ENCODE measurements at places on chromosomes 4 and X.
A peak's percentile ranks its signal among the peaks of the same experiment; 100 is the strongest.

GRCh38 chrX:119158226-119158625 is 30.6 kb upstream of the KIAA1210 start:
- no peak for DNase-seq

GRCh38 chrX:129522184-129523078 is 859 bp downstream of the SMARCA1 start:
- peak; percentile 80 for DNase-seq

GRCh38 chrX:107658660-107659059 is 30.4 kb downstream of the PRPS1 start:
- no peak for DNase-seq

- DNase-seq, result no peak
Observed at GRCh38 chrX:13309631-13310030, 10.2 kb downstream of the ATXN3L start.

GRCh38 chrX:93594780-93595179 is 78.6 kb downstream of the NAP1L3 start:
- DNase-seq, result no peak

- no peak for DNase-seq
Observed at GRCh38 chrX:22737541-22737940, 262.2 kb upstream of the DDX53 start.

DNA sequence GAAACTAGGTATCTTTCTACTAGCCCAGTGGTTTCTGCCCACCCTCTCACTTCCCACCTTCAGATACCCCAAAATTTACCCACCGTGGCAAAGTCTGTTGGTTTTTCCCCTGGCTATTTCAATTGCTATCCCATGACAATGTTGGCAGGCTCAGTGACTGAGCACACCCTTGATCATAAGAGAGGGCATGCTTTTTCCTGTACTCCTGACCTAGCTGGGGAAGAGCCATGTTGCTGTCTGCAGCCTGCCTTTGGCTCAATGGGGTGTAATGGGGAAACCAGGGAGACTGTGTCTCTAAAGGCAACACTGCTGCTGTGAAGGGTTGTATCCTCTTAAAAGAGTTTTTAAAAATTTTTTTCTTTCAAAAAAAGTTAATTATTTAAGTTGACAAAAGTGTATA is 90.4 kb upstream of the CITED1 start:
- DNase-seq, result no peak

GRCh38 chrX:46573892-46574773 is 568 bp downstream of the CHST7 start:
- peak; percentile 75 for DNase-seq

DNA sequence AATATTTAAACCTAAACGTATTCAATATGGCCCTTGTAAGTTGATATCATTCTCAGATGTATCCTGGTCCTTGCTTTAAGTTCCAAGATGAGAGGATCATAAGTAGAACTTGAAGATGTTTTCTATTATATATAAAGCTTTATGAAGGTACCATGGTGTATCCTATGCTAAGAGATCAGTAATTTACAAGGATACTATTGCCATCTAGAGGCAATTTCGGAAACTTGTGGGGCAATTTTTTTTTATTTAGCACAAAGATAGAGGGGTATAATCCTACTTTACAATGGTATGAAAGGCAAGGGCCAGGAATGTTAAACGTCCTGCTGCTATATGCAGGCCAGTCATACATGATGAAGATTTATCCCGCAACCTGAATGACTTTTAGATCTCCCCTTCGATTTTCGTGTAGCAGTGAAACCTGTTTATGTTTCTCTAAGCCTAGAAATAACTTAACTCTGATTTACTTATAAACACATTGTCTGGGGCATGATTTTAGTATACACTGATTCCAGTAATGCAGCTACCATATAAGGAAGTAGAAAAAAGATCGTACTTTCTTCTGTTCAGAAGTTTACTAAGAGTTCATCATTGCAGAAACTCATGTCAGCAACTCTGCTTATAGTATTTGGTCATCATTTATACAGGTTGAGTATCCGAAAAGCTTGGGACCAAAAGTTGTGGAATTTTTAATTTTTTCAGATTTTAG is 2.6 kb downstream of the SLC25A31 start:
- no peak for DNase-seq

GRCh38 chr4:156962528-156962974 is 9.0 kb downstream of the PDGFC start:
- peak; percentile 91 for DNase-seq

DNA sequence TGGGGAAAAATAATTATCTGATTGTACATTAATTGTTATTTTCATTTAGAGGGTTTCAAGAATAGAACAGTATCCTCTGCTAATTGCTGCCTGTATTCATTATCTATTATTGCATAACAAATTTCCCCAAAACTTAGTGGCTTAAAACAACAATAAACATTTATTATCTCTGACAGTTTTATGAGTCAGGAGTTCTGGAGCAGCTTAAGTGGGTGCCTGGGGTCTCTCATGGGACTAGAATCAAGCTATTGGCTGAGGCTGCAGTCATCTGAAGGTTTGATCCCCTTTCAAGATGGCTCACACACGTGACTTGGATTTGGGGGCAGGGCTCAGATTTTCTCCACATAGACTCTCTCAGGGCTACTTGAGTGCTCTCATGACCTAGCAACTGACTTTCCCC is 98.1 kb upstream of the JADE1 start:
- DNase-seq, result no peak

DNA sequence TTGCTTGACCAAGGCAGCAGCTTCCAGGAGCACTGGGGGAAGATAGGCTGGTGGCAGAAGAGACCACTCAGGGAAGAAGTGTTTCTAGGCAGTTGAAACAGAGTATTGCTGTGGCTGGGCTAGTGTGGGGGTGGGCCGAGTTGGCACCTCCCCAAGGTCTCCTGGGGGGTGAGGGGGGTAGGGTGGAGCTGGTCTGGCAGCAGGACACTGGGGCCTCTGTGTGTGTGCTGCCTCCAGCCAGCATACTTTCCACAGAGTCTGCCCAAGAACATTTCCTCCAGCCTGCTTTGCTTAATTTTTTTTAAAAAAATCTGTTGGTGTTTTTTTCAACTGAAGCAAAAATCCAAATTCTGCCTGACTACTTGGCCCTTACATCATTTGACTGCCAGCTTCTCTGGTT is 4.0 kb downstream of the ITIH6 start:
- no peak for DNase-seq

GRCh38 chrX:1452516-1453394 is at the start of gene ASMTL:
TSS of gene ASMTL (minus strand) at chrX:1452909. CDS start at chrX:1452840, 69 bp downstream.
- peak; percentile 100 for DNase-seq

- DNase-seq, result no peak
Observed at GRCh38 chrX:72735561-72735960, 21.5 kb upstream of the PHKA1 start.

DNA sequence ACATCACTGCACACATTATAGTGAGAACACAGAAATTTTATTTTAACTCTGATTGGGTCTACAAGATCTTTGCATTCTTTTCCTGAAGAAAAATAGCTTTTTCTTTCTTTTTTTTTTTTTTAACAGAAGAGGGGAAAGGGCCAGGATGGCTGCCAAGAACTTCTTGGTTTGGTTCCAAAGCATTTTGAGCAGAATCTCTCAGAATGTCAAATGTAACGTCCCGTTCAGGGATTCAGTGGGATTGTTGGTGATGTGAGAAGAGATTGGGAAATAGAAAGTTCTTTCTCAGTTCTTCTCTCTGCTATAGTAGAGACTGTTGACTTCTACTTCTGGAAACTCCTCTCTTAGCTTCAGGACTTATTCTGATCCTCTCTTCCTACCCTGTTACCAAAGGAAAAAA is 70.9 kb upstream of the CBR4 start:
- peak; percentile 61 for DNase-seq

GRCh38 chr4:113957956-113958355 is 21.5 kb downstream of the ARSJ start:
- DNase-seq, result no peak

DNA sequence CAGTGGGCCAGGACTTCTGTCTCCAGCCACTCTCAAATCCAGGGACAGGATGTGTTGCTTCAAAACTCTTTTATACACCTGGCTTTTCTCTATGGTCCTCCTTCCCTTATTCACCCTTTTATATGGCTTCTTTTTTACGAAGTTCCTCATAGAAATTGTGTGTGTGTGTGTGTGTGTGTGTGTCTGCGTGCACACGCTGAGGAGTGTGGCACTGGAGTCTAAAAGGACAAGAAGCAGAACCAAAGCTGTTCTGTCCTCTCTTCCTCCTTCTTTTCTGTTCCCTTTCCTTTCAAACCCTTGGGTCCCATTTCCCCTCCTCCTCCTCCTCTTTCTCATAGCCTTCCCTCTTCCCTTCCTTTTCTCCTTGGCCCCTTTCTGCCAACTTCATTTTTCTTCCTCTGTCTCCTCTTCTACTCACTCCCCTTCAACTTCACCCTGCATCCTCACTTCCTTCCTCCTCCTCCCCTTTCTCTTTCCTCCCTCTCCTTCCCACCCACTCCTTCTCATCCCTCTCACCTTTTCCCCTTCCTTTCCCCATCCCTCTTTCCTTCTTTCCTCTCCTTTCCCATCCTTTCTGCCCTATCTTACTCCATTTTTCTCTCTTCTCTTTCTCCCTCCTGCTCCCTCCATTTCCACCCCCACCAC is 360.5 kb downstream of the MID1IP1 start:
- DNase-seq, result no peak

DNA sequence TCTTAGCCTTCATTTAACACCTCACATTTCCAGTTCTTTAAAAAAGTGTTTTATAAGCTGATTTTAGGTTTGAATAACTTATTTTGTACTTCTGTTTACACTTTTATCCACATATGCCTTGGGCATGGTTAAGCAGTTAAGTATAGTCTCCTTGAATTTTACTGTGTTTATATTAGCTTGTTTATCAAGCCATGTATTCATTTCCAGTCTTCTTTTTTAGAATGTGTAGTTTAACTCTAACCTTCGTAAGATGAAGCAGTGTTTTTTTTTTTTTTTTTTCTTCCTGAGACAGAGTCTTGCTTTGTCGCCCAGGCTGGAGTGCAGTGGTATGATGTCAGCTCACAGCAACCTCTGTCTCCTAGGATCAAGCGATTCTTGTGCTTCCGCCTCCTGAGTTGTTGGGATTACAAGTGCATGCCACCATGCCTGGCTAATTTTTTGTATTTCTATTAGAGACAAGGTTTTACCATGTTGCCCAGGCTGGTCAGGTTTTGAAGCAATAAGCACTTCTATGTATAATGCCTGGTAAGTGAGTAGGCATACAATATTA is 42.5 kb downstream of the BMP2K start:
- no peak for DNase-seq

GRCh38 chrX:74119016-74119910 is 184.7 kb upstream of the ZCCHC13 start:
- DNase-seq, result no peak
